RPMI8226 (cell line): ENCODE measurements at places on chromosomes 11 and 22.

DNA sequence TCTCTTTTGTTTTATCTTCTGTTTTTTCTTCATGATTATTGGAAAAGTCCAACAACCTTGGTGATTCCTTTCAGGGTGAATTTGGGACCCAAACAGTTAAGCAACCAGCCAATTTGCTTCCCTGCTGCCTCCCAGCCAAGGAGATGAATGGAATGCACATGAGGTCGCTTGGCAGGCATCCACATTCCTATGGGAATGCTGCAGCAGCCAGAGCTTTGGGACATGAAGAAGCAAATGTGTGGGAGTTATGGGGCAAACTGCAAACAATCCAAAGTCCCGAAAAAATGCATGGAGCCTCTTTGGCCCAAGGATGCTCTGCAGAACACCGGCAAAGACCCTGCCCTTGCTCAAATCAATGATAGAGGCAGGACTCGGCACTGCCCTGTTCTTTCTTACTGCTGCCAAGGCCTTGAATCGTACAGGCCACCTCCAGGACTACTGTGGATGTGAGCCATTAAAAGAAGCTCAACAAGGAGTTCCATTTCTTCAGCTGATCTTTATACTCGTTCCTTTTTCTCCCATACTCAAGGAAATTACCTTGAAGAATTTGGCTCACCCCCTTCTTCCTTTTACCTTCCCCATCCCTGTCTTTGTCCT is 117.3 kb upstream of the TEAD1 start:
- no peak for DNase-seq

DNA sequence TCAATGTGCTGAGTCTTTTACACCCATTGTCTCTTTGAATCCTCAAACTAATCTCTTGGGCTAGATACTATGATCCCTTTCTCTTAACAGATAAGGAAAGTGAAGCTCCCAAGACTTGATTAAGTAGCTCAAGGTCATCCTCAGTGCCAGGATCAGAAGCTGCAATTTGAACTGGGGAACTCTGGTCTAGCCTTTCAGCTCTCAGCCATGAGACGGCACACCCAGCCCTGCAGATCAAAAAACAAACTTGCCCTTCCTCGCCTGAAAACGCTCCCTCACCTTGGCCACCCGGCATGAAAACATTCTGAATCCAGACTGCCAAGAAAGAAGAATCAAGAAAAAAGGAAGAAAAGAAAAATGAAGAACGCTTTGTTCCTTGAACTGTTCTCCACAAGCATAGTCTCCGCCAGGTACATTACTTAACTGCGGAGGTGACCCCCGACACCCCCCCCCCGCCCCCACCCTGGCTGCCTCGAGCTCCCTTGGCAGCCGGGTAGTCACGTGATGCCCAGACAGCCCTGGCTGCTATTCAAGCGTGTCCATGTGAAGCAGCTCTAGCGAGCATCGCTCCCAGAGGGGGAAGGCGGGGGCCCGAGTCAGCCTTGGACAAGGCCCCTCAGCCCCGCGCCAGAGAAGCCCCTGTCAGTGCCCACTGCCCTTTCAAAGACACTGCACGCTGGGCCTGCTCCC is 451.2 kb downstream of the MIAT start:
- no peak for DNase-seq

DNA sequence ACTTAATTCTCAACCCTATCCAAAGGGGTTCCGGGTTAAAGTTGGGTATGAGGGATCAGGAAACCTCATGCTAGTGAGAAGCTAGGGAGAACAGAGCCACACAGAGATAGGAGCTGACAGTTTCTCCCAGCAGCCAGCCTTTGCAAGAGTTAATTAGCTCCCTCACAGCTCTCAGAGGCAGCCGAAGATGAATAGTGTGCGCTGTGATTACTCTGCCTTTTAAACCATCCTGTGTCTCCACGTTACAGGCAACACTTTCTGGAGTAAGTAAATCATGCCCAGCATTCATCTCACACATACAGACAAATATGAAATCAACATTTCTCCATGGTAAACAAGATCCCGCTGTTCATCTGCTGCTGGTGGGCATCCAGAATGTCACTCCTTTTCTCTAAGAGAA is 429.6 kb downstream of the INSC start:
- DNase-seq, result no peak

- DNase-seq, result no peak
These were observed 9.6 kb upstream of the ALKBH3 start for GRCh38 chr11:43871051-43871450.

GRCh38 chr11:117613521-117613920 is 183.5 kb downstream of the DSCAML1 start:
- DNase-seq, result no peak

DNA sequence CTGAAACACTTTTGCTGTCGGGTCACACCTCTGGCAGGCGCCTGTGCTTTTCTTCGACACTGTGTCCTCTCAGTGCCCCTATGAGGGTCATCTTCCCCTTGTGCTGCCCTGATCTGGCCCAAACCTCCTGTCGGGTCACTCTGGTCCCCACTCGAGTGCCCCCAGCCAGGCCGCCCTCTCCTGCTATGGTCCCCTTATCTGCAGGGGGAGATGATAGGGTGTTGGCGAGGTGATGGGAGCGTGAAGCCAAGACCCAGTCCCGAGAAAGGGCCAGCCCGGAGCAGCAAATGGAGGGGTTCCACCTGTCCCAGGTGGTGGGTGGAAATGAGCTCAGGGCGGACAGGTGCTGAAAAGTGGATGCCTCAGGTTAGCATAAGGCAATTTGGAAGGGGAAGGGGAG is 9.7 kb downstream of the NADSYN1 start:
- DNase-seq, result no peak

DNA sequence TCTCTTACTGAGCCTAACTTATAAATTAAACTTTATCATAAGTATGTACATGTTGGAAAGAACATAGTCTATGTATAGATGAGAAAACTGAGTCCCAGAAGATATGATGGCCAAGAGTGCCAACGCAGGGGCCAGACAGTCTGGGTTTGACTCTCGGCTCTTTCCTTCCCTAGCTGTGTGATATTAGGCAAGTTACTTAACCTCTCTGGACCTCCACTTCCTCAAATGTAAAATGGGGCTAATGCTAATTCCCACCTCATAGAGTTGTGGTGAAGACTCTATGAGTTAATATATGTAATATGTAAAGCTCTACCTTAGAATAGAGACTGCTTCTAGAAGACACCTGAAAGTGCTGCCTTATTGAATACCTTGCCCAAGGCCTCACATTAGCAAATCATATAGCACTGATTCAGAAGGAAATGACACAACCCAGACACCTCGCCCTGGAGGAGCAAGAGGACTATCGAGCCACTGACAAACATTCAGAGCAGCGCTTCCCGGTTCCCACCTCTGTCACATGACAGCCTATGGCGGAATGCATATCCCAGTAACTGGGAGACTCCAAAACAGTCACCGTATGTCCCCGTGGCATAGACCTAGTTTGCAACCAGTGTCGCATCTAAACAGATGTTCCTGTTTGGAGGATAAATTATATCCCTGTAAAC is 11.3 kb upstream of the CCDC86 start:
- DNase-seq, result no peak

- no peak for DNase-seq
These were observed 5.1 kb upstream of the CALCA start for GRCh38 chr11:14977101-14977880.

- DNase-seq, result no peak
These were observed 13.7 kb upstream of the GNB1L start for GRCh38 chr22:19868333-19868732.

DNA sequence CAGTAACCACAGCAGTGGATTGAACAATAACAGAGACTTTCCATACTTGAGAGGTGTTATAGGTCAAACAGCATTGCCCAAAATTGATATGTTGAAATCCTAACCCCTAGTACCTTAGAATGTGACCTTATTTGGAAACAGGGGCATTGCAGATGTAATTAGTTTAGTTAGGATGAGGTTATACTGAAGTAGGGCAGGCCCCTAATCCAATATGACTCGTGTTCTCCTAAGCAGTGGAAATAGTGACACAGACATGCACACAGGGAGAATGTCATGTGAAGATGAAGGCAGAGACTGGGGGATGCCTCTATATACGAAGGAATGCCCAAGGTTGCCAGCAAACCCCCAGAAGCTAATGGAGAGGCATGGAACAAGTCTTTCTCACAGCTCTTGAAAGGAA is 270.5 kb downstream of the TENM4 start:
- DNase-seq, result no peak

GRCh38 chr22:38172832-38173640 is 8.6 kb downstream of the PLA2G6 start:
- DNase-seq, result no peak
